ENCODE measurements at places on chromosomes 3 and 15.
A peak's percentile ranks its signal among the peaks of the same experiment; 100 is the strongest.

- no peak for DNase-seq
These were observed 52.7 kb downstream of the SACM1L start for GRCh38 chr3:45741742-45742460.

- peak; percentile 48 for DNase-seq
These were observed 254.1 kb downstream of the AGBL1 start for GRCh38 chr15:86333819-86334218.

DNA sequence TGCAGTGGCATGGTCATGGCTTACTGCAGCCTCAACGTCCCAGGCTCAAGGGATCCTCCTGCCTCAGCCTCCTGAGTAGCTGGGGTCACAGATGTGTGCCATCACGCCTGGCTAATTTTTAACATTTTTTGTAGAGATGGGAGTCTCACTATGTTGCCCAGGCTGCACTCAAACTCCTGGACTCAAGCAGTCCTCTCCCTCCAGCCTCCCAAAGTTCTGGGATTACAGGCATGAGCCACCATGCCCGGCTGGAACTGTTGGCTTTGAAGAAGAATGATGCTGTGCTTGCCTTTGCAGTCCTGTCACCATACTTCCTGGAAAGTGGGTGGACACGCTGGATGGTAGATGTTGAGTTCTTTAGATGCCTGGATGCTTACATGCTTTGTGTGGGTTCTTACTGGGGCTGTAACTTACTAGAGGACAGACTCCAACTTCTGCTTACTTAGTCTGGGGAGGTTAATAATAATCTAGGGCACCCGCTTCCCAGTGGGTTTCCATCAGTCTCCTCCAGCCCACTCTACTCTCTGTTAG is 36.7 kb downstream of the IGF1R start:
- DNase-seq, result no peak

- DNase-seq, result no peak
These were observed 658.7 kb downstream of the SQOR start for GRCh38 chr15:46293550-46293949.

DNA sequence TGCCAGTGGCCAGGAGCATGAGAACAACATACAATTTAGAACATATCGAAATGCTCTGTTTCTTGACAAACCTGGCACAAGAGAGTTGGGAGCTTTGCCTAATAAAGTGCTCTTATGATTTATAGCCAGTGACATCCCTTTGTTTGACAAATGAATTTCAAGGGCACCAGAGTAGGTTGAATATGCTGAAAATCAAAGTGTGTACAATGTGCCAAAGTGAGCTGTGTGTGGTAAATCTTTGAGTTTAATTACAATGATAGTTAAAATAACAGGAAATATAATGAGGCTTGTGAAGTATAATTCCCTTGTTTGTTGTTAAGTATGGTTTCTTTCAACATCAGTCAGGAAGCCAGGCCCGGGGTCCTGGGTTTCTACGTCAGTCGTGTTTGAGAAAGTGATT is 211.9 kb downstream of the EBLN2 start:
- DNase-seq, result no peak

DNA sequence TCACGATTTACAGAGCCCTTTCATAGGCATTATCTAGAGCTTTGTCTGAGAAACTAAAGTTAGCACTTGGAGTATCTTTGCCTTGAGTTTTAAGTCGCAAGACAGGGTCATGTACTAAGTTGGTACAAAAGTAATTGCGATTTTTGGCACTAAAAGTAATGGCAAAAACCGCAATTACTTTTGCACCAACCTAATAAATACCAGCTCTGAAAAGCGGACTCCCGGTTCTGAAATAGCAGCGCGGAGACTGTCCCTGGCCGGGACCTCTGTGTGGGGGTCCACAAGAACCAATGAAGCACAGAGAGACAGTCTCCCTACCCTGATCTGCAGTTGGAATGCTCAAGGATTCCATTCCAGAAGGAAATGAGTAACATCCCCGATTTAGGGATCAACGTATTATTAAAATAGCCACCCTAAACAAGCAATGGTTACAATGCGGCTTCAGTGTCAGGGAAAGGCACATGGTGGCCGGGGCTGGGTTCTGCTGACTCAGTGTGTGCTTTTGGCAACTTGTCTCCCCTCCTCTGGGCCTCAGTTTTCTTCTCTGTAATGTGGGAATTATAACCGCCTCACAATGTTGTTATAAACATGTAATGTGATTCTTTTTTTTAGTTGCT is 150.3 kb upstream of the MCTP2 start:
- no peak for DNase-seq

DNA sequence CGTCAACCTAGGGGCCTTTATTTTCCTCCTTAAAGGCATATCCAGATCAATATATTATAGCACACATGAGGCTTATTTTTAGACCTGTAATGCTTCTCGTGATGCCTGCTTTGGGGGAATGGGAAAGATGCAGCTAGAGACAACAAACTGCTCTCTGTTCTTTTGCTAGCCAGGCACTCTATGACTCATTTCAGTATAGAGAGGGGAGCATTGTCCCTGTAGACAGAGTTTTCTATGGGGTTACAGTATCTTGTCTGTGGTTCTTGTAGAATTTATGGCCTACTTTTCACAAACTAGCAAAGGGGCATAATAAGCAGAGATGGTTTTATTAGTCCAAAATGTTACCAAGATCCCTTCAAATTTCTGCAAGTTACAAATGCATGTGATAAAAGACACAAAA is 305.6 kb downstream of the LSAMP start:
- peak; percentile 18 for DNase-seq

GRCh38 chr15:35657679-35658311 is 111.8 kb upstream of the DPH6 start:
- DNase-seq, result peak; percentile 53

DNA sequence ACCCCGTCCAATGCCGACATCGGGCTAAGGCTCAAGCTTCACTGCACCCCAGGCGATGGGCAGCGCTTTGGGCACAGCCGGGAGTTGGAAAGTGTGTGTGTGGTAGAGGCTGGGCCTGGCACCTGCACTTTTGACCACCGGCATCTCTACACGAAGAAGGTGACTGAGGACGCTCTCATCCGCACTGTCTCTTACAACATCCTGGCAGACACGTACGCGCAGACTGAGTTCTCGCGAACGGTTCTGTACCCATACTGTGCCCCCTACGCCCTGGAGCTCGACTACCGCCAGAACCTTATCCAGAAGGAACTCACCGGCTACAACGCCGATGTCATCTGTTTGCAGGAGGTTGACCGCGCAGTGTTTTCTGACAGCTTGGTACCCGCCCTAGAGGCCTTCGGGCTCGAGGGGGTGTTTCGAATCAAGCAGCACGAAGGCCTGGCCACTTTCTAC is 1.0 kb downstream of the PDE12 start:
- DNase-seq, result peak; percentile 56

GRCh38 chr3:30084971-30085403 is 521.4 kb upstream of the TGFBR2 start:
- no peak for DNase-seq

GRCh38 chr3:181709537-181710279 is 2.0 kb upstream of the SOX2 start:
- peak; percentile 40 for DNase-seq

DNA sequence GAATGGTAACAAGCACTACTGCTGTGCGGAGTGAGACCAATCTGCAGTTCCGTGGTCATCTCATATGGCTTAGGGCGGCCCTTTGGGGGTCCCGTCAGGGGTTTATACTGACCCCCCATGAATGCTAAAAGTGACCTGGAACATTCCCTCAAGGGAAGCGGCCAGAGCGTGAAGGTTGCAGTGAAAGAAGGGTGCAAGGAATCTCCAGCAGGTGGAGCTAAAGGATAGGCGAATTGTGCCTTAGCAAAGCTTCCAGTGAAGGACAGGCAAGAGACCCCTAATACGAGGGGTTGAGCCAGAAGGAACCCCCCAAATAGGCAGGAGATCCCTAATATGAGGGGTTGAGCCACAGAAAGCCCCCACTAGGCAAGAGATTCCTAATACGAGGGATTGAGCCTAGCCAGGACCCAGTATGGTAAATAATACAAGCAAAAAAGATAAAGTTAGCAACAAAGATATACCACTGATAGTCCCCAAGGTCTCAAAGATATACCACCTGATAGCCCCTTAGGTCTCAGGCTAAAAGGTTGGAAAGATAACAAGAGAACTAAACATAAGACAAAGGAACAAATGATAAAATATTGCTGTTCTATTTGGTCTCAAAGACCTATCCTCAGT is 32.8 kb downstream of the ZNF589 start:
- peak; percentile 34 for DNase-seq

- no peak for DNase-seq
These were observed 140.1 kb downstream of the MYLK start for GRCh38 chr3:123744064-123744463.

DNA sequence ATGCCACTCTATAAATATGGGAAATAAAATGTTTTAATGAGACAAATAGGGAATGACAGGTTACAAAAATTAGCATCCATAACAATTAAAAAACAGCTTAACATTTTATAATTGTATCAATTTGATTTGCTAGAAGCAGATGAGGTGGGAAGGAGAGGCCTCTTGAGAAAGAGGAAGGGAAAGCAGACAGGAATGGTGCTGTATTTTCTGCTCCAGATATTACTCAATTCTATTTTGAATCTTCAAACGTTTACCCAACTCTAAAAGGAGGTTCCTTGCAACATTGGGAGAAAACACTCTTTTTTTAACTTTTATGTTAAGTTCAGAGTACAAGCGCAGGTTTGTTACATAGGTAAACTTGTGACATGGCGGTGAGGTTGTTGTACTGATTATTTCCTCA is 44.9 kb upstream of the ALDH1A3 start:
- no peak for DNase-seq

DNA sequence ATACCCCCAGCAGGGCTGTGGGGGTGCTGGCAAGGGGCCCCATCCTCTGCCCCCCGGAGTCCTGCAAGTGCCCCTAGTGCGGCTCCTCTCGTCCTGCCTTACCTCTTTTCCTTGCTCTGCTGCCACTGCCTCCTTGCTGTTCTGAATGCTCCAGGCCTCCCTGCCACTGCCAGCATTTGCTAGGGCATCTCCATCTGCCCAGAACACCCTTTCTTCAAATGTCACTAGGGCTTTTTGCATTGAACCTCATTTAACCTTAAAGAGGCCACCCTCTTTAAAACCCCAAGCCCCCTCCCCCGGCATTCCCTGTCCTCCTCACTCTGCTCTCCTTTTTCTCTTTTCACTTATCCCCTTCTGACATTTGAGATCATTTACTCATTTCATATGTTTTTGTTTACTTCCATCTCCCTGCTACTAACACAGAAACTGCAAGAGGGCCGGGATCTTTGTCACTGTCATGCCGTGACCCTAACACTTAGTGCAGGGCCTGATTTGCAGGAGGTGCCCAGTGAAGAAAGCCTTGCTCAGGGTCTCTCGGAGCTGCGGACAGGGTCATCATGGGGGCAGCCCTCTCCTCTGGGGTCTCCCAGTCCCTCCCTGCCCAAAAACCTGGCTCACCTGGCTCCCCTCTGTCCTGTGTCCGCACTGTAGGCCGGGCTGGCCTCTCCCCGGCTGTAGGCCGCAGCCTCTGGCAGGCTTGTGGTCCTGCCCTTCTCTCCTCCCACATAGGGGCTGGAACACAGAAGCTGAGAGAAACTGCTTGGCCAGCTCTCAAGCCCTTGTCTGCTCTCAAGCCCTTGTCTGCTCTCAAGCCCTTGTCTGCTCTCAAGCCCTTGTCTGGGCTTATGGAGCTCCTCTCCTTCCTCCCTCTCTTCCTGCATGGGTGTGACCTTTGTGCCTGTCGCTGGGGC is at the start of gene ACOX2:
Gene ACOX2, minus strand, starts transcription at position 690 of the 911 bp plus-strand sequence. CDS start 2,084 bp downstream, outside the sequence.
- no peak for DNase-seq

GRCh38 chr3:168383573-168383972 is 287.8 kb upstream of the GOLIM4 start:
- no peak for DNase-seq

DNA sequence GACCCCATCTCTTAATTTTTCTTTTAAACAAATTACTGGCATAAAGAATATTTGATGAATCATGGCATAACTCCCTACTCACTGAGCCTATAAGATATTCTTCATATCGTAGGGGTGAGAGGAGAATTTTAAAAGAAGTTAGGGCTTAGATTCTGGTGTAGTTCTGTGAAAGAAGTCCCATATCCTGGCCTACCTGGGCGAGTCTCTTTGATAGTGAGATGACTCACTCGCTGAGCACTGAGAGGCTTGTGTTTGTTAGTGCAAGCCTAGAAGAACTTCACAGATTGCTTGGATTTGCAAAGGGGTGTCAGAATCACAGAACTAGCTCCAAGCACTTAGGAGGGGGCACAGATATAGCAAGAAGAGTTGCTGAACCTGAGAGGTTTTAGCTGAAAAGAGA is 133.8 kb upstream of the TMC3 start:
- peak; percentile 43 for DNase-seq

- peak; percentile 82 for DNase-seq
These were observed 73.1 kb downstream of the XXYLT1 start for GRCh38 chr3:195197765-195198425.

- peak; percentile 99 for DNase-seq
These were observed 81.5 kb downstream of the SMAD3 start for GRCh38 chr15:67146875-67147381.

DNA sequence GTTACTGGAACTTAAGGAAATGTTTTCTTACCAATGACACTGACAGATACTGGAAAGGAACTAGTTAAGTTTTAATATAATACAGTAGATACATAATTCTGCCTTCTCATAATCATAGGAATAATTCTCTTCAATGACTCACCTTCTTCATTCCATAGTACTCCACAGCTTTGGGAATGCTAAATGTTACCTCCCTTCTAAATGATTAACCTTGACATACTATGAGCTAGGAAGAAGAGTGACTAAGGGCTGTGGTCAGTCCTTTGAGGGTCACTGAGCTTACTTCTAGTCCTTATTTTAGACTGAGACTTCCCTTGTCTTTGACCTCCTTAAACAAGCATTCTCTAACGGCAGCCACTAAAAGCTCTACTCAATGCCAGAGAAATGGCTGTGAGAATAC is 69.6 kb upstream of the PPIB start:
- peak; percentile 68 for DNase-seq

DNA sequence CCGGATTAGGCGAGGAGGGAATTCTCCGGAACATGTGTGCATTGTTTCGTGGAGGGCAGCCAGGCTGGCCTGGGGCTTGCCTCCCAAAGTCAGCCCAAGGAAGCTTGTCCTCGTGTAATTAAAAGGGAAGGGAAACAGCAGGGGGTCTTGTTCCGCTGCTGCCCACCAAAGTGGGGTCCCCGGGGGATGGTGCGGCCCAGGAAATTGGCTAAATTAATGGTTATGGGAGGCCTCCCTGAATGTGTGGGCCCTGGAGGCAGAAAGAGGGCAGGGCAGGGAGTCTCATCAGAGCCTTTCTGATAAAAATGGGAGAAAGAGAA is 118.1 kb downstream of the OPA1 start:
- DNase-seq, result no peak

DNA sequence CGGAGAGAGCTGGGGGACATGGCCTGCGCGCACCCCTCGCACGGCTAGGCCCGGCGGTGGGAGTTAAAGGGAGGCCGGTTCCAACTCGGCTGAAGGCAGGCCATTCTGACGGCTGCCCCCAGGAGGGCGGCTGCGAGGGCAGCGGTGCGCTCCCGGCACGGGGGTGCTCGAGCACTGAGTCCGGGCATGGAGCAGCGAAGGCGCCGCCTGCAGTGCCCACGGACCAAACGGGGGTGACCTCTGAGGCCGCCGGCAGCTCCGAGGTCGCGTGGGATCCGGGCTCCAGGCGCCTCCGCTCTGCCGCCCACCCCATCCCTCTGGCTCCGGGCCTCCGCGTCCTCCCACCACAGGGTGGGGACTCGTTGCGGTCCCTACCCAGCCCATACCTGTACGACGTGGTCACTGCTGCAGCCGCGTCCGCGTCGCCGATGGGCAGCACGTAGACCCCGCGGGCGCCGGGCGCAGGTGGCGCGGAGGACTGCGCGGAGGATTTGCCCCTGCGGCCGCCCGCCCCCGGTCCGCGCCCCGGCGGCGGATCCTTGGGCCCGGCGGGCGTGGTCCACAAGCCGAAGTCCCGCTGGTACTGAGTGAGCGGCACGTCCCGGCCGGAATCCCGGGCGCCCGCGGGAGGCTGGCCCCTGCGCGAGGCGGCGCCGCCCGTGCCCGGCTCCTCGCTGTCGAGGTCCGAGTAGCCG is 469 bp downstream of the MAP6D1 start:
- no peak for DNase-seq

Data from mammary epithelial cell (primary cell).